ENCODE measurements at places on chromosomes 1 and 21.

DNA sequence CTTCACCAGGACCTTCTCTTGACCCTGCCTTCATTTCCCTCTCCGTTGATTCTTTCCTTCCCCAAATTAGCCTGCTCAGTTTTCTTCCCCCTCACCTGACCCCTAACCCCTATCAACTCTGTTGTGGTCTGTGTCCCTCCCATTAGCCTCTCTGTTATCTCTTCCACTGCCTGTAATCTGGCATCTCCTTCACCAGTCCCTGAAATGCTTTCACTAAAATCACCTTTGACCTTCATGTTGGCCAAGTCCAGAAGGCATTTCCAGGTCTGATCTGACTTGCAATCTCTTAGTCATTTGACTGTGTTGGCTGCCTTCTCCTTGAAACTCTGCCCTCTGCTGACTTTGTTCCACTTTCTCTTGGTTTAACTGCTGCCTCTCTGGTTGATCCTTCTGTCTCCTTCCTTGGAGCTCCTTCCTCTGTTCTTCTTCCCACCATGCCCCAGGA, 28.2 kb downstream of the ATP8B2 start:
- no peaks in the 10 kb centered on the region for H3K36me3 ChIP-seq
- peak overlapping the region; percentile 75 for H3K27ac ChIP-seq
- H3K4me1 ChIP-seq: peaks cover 15% of the 10 kb centered on the region

GRCh38 chr1:199629624-199630023, 397.9 kb upstream of the NR5A2 start:
- no peak overlapping the region for H3K4me3 ChIP-seq
- no peaks in the 10 kb centered on the region for H3K36me3 ChIP-seq
- H3K27ac ChIP-seq: no peak overlapping the region
- no peak for DNase-seq
- no peaks in the 10 kb centered on the region for H3K4me1 ChIP-seq

DNA sequence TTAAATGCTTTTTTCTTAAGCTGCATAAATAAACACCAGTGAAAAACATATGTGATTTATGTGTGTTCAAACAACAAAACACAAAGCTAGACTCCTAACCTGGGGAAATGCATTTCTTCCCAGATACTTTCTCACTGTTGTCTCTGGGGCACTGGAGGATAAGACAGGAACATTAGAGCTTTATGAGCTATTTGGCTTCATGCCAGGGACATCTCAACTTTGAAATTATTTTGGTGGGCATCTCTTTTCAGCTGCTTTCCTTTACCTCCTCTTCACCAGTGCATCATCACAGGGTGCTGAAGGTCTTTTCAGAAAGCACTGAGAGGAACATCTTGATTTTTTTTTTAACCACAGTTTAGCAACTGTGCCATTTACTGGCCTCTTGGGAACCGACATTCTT, 212.9 kb downstream of the DNM3 start:
- peaks cover 9% of the 10 kb centered on the region for H3K4me1 ChIP-seq
- H3K36me3 ChIP-seq: no peaks in the 10 kb centered on the region
- H3K27ac ChIP-seq: no peak overlapping the region

DNA sequence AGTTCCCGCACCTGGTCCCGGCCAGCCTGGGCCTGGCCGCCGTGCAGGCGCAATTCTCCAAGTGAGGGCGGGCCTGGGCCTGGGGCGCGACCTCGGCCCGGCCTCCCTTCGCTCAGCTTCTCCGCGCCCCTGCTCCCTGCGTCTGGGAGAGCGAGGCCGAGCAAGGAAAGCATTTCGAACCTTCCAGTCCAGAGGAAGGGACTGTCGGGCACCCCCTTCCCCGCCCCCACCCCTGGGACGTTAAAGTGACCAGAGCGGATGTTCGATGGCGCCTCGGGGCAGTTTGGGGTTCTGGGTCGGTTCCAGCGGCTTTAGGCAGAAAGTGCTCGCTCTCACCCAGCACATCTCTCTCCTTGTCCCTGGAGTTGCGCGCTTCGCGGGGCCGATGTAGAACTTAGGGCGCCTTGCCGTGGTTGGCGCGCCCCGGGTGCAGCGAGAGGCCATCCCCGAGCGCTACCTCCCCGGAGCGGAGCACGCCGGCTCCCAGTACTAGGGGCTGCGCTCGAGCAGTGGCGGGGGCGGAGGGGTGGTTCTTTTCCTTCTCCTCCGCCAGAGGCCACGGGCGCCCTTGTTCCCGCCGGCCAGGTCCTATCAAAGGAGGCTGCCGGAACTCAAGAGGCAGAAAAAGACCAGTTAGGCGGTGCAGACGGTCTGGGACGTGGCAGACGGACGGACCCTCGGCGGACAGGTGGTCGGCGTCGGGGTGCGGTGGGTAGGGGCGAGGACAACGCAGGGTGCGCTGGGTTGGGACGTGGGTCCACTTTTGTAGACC, 1.2 kb downstream of the OLIG1 start:
- peaks cover 93% of the 10 kb centered on the region for H3K27me3 ChIP-seq
- no peaks in the 10 kb centered on the region for H3K36me3 ChIP-seq
- no peak overlapping the region for H3K4me3 ChIP-seq
- H3K4me1 ChIP-seq: peaks cover 24% of the 10 kb centered on the region
- H3K27ac ChIP-seq: no peak overlapping the region
- DNase-seq: no peak

- no peaks in the 10 kb centered on the region for H3K27me3 ChIP-seq
- H3K4me3 ChIP-seq: no peak overlapping the region
- no peaks in the 10 kb centered on the region for H3K36me3 ChIP-seq
- peak overlapping the region; percentile 35 for H3K27ac ChIP-seq
These were observed 34.2 kb downstream of the CNN3 start for GRCh38 chr1:94892604-94893254.

- no peak overlapping the region for H3K27ac ChIP-seq
- H3K4me1 ChIP-seq: no peaks in the 10 kb centered on the region
- H3K27me3 ChIP-seq: no peaks in the 10 kb centered on the region
- no peak overlapping the region for H3K4me3 ChIP-seq
- no peaks in the 10 kb centered on the region for H3K36me3 ChIP-seq
These were observed 44.0 kb downstream of the GPR161 start for GRCh38 chr1:168092566-168093355.

GRCh38 chr1:223802032-223802431, 43.7 kb downstream of the TP53BP2 start:
- no peaks in the 10 kb centered on the region for H3K4me1 ChIP-seq
- no peaks in the 10 kb centered on the region for H3K27me3 ChIP-seq
- H3K36me3 ChIP-seq: peaks cover 11% of the 10 kb centered on the region

DNA sequence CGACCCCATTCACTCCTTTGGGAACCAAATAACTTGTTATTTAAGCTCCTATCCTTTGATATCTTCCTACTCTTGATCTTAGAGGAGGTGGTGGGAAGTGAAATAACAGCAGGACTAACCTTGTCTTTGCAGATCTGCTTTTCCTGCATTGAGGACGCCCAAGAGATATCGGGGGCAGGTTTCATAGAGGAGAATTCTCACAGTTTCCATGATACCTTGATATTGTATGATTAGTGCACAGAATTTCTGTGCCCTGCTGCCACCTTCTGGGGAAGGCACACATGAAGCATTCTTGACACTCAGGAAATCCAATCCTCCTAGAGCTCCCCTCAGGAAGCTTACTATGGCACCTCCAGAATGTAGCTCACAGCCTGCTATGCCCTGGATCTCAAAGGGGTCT, 1.6 kb downstream of the CD1B start:
- H3K27me3 ChIP-seq: no peaks in the 10 kb centered on the region
- no peaks in the 10 kb centered on the region for H3K36me3 ChIP-seq
- DNase-seq: no peak
- H3K4me3 ChIP-seq: no peak overlapping the region

DNA sequence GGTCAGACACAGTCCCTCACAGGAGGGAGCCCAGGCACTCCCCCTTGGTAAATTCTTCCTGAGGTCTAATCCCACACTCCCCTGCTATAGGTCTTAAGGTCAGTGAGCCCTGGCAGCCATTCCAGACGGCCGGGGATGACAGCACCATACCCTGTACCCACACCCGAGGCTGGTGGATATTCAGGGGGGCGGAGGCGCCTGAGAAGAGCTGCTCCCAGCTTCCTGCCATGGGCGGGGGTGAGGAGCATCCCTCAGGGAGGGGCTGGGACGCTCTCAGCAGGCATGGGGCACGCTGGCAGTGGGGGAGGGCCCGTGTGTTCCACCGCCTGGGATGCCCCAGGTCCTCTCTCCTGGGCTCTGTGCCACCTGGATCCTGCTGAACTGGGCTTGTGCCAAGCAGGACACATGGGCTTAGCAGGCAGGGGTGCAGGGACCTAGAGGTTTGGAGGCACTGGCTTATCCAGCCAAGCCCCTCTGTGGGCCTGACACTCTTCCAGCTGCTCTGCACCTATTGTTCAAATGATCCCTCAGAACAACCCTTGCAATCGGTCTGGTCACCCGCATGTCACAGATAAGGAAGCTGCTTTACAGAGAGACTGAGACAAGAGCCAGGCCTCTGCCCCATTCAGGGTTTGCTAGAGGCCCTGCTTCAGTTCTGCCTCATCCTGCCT, 5.7 kb upstream of the ADGRB2 start:
- no peak overlapping the region for H3K4me3 ChIP-seq
- H3K36me3 ChIP-seq: no peaks in the 10 kb centered on the region
- peaks cover 25% of the 10 kb centered on the region for H3K4me1 ChIP-seq
- H3K27me3 ChIP-seq: peaks cover 49% of the 10 kb centered on the region
- DNase-seq: no peak
- no peak overlapping the region for H3K27ac ChIP-seq

- no peaks in the 10 kb centered on the region for H3K27me3 ChIP-seq
- H3K4me1 ChIP-seq: no peaks in the 10 kb centered on the region
- no peak for DNase-seq
- H3K4me3 ChIP-seq: no peak overlapping the region
- no peaks in the 10 kb centered on the region for H3K36me3 ChIP-seq
- no peak overlapping the region for H3K27ac ChIP-seq
These were observed 36.4 kb downstream of the MRAP start for GRCh38 chr21:32334980-32335531.

DNA sequence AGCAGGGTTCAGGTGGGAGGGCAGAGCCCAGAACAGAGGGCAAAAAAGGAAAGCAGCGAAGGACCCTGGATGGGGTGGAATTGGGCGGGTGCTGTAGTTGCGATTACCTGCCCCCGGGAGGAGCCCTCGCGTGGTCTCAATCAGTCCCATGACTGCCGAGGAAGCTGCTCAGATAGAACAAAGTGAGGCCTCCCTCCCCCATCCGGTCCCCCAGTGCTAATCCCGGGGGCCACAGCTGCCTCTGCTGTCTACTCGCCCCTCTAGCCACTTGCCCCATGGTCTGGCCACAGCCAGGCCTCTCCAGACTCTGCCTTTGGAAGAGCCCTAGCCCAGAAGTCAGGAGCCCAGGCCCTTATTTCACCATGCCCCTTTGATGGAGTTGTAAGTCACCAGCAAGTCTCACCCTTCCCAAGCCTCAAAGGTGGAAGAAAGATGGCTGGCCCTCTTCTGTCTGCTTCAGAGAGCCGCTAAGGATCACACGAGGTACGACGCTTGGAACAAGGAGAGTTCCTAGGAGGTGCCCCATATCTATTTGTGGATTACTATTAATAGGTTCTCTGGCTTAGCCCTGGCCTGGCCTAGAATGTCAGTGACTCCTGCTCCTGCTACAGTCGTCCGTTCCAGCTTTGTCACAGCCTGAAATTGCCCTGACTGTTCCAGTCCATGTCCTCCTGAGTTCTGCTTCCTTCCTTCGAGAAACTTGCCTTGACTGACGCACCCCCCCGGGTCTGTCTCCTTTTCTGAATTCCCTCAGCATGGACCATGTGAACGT, 16.4 kb downstream of the ECHDC2 start:
- no peak overlapping the region for H3K4me3 ChIP-seq
- H3K36me3 ChIP-seq: no peaks in the 10 kb centered on the region
- H3K27me3 ChIP-seq: no peaks in the 10 kb centered on the region
- peaks cover 7% of the 10 kb centered on the region for H3K4me1 ChIP-seq
- DNase-seq: no peak

DNA sequence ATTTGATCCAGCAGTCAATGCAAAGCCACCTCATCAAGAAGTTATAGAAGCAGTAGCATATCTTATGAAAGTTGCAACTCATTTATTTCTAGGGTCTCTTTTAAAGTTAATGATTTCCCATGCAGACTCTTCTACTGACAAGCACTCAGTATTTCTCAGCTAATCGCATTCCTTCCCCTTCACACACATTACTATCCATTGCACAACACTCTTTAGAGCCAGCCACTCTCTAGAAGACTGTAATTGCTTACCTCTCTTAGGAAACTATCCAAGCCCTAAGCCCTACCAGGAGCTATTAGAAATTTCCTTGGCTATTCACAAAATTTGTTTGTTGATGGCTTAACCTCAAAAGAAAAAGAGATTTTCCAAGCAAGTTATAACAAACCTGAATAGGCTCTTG, 106.0 kb downstream of the ADAMTS1 start:
- DNase-seq: peak; percentile 35
- H3K4me3 ChIP-seq: no peak overlapping the region
- no peaks in the 10 kb centered on the region for H3K36me3 ChIP-seq
- H3K27ac ChIP-seq: peak overlapping the region; percentile 7
- no peaks in the 10 kb centered on the region for H3K27me3 ChIP-seq

DNA sequence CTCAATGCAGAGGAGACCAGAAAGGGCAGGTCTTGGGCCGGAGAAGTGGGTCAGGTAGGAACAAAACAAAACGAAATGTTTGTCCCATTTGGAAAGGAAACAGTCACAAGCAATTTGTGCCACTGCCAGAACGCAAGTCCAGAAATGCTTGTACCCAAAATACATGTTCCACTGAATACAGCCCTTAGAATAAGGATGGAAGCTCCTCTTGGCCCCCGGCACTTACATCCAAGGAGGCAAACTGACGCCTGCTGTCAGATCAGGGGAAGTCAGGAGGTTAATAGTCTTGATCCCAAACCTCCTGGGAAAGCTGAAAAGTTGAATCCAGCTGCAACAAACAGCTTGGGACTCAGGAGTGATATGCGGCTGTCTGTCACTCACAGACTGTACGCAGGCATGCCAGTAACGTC, 75.9 kb upstream of the GALNT2 start:
- no peaks in the 10 kb centered on the region for H3K27me3 ChIP-seq
- no peak overlapping the region for H3K4me3 ChIP-seq

GRCh38 chr1:151858886-151859665, 5.6 kb upstream of the THEM5 start:
- DNase-seq: no peak
- no peak overlapping the region for H3K27ac ChIP-seq
- no peak overlapping the region for H3K4me3 ChIP-seq
- no peaks in the 10 kb centered on the region for H3K36me3 ChIP-seq
- H3K27me3 ChIP-seq: no peaks in the 10 kb centered on the region
- H3K4me1 ChIP-seq: no peaks in the 10 kb centered on the region

DNA sequence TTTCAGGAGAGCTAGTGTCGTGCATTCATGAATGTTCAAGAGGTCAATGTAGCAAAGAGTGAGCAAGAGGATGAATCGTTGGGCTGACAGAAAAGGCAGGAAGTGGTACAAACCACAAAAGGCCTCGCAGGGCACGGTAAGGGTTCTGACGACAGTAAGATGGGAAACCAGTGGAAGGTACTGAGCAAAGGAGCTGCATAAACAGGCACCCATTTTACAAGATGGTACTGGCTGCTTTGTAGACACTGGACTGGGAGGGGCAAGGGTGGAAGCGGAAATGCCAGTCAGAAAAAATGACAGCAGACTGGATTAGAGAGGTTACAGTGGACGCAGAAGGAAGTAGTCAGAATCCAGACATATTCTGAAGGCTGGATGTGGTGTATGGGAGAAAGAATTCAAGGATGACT, 123.5 kb downstream of the PTPN14 start:
- no peak for DNase-seq
- H3K27me3 ChIP-seq: no peaks in the 10 kb centered on the region
- H3K36me3 ChIP-seq: no peaks in the 10 kb centered on the region
- H3K27ac ChIP-seq: no peak overlapping the region
- no peaks in the 10 kb centered on the region for H3K4me1 ChIP-seq
